CD4-positive, alpha-beta T cell (primary cell): ENCODE measurements at places on chromosomes 7 and 10. TPM values are rescaled to one million over a fixed set of nuclear protein-coding genes. Genes with fewer than 3 reads are reported as not detected.

DNA sequence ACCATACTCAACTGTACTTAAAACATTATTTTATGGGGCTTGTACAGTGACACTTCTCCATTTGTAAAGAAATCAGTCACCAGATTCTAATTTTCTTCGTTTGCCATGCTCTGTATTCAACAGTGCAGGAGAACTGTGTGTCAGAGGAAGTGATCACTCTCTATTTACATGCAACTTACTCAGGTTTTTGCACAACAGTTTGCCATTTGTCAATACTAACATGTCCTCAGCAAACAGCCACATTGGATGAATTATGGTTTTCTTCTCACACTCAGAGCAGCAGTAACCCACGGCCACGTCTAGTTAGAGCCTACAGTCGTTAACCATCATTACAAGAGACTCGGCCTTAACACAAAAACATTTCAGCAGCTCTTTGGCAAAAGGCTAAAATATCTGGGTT lies 69.2 kb upstream of the SP4 start:
- DNase-seq, result no peak

DNA sequence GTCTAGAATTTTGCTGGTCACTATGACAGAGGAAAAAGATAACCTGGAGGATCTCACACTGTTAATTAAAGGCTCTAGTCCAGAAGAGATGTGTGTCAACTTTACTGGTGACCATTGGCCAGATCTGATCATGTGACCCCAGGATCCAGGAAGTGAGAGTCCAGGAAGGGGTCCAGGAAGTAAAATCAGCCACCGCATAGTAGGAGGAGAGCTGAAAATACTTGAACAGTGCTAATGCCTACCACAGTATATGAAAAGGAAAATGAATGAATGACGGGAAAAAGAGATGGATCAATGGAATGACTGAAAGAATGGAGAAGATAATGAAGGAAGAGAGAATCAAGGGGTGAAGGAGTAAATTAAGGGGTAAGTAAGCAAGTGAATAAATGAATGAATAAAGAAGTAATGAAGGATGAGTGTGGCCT lies 415.3 kb downstream of the RPS24 start:
- no peak for DNase-seq

SPRN gene
- not detected for total RNA-seq

- DNase-seq, result no peak
These were observed 390.0 kb downstream of the TNS3 start for GRCh38 chr7:47191876-47192291.

DNA sequence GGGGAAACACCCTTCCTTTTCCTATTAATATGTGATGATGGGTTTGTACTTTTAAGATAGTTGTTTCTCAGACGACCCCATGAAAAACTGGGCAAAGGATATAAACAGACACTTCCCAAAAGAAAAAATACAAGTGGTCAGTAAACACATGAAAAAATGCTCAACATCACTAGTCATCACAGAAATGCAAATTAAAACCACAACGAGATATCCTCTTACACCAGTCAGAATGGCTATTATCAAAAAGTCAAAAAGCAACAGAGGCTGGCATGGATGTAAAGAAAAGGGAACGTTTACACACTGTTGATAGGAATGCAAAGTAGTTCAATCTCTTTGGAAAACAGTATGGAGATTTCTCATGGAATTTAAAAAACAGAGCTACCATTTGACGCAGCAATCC lies 111.4 kb upstream of the ZEB1 start:
- no peak for DNase-seq

- no peak for DNase-seq
These were observed 98.0 kb upstream of the LYZL2 start for GRCh38 chr10:30727524-30727923.

DLX6 gene
- not detected for total RNA-seq

FOXK1 gene
- 68.1 TPM for total RNA-seq

DNA sequence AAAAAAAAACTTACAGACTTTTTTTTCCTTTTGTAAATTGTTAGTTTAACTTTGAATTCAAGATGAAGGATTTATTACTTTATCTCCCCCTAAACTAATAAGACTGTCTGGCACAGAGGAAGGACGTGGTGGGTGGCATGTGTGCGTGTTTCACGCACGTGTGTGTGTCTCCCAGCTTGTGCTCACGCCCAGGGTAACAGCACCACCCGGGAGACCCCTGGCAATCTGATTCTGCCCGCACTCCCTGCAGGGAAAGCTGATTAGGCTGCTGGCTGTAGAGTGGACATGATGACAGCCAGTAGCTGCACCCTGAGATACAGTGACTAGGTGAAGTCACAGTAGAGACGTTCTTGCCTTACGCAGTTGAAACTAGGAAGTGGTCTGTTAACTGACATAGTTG lies 25.3 kb downstream of the WIPI2 start:
- no peak for DNase-seq

TMEM225B gene
- 1.0 TPM for total RNA-seq

- no peak for DNase-seq
These were observed 14.0 kb downstream of the HUS1 start for GRCh38 chr7:47965456-47965855.

GRCh38 chr10:21497177-21497807 lies 28.2 kb downstream of the SKIDA1 start:
- DNase-seq, result no peak
